GM12878 (cell line): ENCODE measurements at places on chromosomes 4 and X.

GRCh38 chr4:24980064-24980690 is 50.6 kb downstream of the LGI2 start:
- peak; percentile 19 for DNase-seq

DNA sequence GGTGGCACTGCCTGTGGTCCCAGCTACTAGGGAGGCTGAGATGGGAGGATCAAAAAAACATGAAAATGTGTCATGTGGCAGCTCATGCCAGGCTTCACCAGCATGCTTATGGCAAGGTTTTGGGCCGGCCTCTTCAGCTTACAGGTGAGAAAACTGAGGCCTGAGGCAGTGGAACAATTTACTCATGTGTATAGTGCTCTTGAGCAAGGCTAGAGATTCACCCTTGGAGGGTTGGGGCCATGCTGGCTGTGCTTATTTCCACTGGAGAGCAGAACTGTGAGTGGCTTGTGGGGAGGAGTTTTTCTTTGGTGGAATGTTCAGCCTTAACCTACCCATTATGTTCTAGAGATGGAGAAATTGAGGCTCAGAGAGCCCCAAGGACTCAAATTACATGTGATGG is 31.8 kb downstream of the NSD2 start:
- no peak for DNase-seq

GRCh38 chr4:7658341-7659204 is 223.8 kb upstream of the PSAPL1 start:
- no peak for DNase-seq

DNA sequence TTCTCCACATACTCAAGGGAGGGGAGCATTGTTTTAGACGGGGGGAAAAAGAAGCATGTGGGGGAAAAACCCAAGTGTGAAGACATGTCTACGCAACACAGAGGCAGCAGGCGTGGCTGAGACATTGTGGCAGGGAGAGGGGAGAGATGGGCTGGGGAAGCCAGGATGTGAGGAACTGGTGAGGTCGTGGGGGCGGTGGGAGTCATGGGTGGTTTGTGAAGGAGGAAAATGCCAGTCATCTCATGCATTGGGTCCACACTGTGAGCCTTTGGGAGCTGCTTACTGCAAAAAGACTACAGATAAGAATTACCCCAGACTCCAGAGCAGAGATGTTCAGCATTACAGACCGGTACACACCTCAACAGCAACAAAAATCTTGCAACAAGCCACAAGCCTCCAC is 2.1 kb downstream of the JAKMIP1 start:
- DNase-seq = no peak

DNA sequence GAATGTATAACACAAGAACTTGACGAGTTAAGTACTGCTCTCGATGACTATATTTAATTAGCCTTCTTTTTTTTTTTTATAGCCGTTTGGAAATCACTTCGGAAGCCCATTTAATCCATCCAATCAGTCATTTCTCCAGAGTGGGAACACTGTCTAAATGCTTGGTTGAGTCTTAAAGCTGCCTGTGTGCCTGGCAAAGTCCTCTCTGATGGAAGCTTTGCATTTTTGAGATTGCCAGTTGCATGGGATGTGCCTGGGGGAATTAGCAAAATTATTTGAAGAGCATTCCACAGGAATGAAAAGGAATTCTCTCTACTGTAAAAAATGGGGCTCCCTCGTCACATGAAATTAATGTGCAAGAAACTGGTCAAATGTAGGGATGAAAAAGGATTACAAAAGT is 398.8 kb upstream of the RPS6KA3 start:
- no peak for DNase-seq

GRCh38 chr4:153024466-153024865 is 88.3 kb downstream of the FHDC1 start:
- no peak for DNase-seq

- DNase-seq = no peak
Observed at GRCh38 chr4:178595500-178596138, 1153.4 kb upstream of the AGA start.

- DNase-seq = no peak
Observed at GRCh38 chr4:124337874-124338273, 374.7 kb downstream of the ANKRD50 start.

GRCh38 chrX:134364711-134365110 is 95.3 kb upstream of the HPRT1 start:
- DNase-seq = no peak

DNA sequence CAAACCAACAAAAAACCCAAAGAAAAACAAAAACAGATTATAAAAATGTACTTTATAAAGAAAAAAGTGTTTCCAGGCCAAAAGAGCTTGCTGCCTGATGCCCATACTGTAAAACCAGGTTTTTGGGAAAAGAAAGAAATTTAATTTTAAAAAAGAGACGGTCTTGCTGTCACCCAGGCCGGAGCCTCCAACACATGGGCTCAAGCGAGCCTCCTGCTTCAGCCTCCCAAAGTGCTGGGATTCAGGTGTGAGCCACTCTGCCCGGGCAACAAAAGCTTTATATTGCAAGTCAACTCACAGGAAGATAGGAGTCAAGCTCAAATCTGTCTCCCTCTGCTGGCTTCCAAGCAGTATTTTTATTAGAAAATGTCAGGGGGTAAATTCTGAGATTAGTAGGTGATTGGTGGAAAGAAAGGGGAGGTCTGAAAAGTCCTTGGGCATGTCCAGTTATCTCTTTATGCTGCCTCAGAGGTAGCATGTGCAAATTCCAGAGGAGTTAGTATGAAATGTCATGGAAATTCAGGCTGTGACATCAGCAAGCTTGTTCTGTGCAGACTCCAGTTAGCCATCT is 39.4 kb downstream of the MGST2 start:
- no peak for DNase-seq

DNA sequence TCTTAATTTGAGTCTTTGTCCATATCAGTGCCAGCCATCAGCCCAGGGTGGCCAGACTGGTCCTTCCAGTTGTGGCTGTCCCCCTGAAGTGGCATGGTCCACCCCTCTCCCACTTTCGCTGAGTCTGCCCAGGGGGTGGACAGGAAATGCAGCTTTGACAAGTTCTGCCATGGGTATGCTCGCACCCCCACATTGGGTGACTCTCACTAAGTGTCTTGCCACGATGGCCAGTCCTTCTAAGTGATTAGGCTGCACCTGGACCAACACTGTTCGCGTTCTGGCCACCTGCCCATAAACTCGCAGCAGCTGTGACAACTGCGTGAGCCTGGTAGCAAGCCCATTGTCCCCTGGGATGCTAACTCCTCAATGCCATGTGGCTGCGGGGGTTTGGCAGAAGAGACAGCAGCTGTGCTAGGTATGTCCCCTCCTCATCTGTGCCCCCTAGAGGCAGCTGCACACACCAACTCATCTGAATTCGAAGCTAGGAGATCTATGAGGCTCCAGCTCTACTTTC is 10.0 kb upstream of the LNX1 start:
- no peak for DNase-seq

- no peak for DNase-seq
Observed at GRCh38 chr4:118338981-118339765, 13.6 kb downstream of the PRSS12 start.

DNA sequence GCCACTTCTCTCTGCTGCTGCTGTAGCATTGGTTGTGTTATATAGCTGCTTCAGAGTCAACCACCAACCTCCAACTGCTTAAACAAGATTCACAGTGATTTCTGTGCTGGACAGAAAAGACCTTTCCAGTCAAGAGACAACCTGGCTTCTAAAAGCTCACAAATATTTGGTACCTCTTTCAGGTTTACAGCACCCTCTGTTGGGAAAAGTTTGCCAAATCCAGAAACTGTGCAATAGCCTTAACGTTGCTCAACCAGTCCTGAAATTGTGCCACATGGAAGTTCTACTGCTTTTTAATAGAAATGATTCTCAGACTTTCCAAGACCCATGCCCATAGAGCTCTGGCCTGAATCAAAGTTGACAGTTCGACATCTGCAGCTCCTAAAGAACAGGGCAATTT is 842.1 kb upstream of the HTR2C start:
- DNase-seq = no peak

GRCh38 chr4:169803413-169803812 is 45.7 kb upstream of the HPF1 start:
- no peak for DNase-seq

DNA sequence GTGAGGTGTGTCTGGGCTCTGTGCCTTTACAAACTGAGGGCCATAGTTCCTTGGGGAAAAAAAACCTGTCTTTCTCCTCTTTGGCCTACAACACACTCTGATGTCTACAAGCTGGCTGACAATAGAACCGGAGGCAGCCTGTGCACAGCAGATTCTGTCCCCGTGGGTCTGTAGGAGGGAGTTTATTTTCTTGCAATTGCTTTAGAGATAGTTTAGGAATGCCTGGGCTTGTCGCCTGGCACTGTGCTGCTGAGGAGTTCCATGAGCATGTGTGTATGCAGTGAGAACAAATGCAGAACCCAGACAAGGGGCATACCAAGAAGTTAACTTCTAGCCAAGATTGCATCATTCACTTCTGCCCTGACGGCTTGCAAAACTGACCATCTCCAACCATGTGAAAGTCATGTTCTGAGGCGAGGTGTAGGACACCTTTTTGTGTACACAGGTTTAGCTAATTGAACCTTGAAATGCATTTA is 54.1 kb downstream of the CCNI start:
- no peak for DNase-seq

DNA sequence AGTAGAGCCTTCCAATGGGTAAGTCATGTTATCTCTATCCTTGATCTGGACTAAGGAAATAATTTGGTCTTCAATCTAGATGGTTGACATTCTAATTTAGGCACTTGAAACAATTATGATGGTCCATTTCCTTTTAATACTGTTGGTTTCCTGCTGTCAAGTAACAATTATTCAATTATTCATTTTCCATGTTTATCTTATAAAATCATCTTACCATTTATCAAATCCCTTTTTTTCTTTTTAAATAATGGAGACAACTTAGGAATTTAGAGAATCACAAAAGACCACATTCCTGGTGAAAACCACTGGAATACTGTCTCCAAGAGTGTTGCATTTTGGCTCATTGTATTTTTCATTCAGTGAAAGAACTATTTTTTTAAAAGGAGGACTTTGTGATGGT is 148.7 kb upstream of the CTSO start:
- no peak for DNase-seq

DNA sequence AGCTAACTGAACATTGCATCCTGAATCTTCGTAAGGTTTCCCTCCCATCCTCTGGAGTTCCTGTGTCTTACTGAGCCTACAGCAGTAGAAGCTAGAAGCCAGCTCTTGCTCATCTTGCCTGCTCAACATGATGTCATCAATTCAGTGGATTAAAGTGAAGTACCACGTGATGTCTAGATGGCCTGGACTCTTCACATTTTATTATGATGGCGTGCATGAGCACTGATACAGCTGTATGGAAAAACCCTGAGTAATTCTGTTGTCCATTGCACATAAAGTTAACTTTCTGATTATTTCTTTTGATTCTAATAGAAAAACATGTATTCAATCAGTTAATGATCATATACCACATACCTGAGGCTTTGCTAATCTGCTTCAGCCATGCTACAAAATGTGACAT is 2387.7 kb upstream of the TENM3 start:
- DNase-seq = no peak

- no peak for DNase-seq
Observed at GRCh38 chr4:89382439-89382838, 74.8 kb upstream of the GPRIN3 start.

DNA sequence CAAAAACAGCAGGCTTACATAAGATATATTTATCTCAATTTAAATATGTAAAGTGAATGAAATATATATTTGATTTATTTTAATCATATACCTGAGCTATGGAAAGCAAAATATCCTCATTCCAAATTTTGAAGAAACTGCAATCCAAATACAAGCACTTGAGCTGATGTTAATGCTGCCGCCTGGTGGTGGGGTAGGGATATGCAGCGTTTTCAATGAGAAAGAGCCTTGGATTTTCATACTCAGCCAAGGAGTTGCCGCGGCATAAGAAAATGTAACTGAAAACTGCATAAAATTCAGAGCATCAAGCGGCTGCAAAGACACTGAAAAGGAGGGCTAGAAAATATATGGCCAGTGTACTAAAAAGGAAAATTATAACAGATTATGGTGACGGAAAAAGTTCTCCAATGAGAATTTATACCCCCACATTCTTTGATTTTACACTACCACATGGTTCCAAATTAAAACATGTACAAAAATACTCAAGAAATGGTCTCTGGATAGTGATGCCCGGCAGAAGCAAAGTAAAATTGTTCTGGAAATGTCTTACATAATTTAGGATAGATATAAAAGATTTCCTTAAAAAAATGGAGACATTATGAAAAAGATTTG is 660.3 kb upstream of the PITX2 start:
- DNase-seq = no peak

GRCh38 chr4:29571322-29571721 is 1148.8 kb upstream of the PCDH7 start:
- DNase-seq = no peak

GRCh38 chrX:150842198-150842685 is 56.2 kb downstream of the CD99L2 start:
- no peak for DNase-seq

GRCh38 chr4:151263455-151263854 is 13.5 kb upstream of the PRSS48 start:
- no peak for DNase-seq

DNA sequence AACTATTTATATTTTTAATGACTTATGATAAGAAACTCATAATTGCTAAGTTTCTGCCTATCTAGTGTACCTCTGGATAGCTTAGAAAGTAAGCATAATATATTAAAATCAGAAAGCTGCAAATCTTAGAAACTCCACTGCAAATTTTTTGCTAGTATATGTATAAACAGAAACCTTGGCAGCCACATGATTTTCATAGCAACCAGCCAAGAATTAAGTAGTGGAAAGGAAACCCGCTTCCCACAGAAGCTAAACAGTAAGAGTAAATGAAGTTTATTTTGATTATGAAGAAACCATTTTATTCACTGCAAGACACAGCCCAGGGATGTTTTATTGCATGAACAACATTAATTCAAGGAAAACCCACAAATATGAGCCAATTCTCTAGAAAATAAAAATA is 872.5 kb upstream of the ADGRL3 start:
- DNase-seq = no peak

GRCh38 chrX:16172391-16172790 is 5.1 kb downstream of the MAGEB17 start:
- no peak for DNase-seq
